ENCODE measurements at places on chromosomes 4 and X. TPM values are rescaled to one million over a fixed set of nuclear protein-coding genes. Genes with fewer than 3 reads are reported as not detected.

- no peak for DNase-seq
These were observed 106.3 kb downstream of the C4orf51 start for GRCh38 chr4:145786261-145786660.

GRCh38 chr4:102807345-102807744 lies 20.0 kb downstream of the UBE2D3 start:
- no peak for DNase-seq

- DNase-seq: no peak
These were observed 55.0 kb upstream of the PAK3 start for GRCh38 chrX:111041018-111041462.

The CYSLTR1 gene
- 2.1 TPM for polyA plus RNA-seq

DNA sequence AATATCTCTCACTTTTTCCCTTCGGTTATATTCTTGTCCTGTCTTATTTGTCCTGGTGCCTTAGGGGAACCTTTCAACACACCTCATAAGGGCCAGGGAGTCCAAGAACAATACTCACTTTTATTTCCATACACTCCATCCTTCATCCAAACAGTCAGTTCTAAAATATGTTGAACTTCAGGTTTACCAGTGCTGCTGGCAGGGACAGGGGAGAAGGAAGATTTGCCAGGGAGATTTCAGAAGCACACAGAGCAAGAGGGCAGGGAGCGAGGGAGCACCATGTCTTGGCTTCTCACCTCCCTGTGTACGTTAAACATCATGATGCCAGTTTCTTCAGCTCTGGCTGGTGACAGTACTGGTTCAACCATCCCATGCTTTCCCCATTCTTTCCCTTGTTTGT lies 631.1 kb upstream of the FAT1 start:
- no peak for DNase-seq

The FAM53A gene
- polyA plus RNA-seq: 1.4 TPM

- DNase-seq: no peak
These were observed 613.5 kb downstream of the PCDH18 start for GRCh38 chr4:136918772-136919171.

The ZFP92 gene
- polyA plus RNA-seq: 0.80 TPM

DNA sequence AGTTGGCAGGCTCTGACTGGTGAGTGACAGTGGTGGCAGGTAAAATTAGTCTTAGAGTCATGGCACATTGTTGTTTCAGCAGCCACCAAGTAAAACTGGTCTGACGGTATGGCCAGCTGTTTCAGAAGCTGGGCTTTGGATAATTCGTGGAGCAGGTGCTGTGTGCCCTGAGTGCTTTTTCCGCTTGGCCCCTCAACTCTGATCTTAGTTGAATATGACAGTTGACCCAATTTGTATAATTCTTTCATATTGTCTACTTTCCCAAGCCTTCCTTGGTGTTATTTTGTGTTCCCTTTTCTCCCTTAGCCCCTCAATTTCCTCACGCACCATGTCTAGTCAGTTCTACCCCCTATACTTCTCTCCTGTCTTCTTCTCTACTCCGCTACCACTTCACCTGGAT lies 32.0 kb downstream of the CDS1 start:
- no peak for DNase-seq

DNA sequence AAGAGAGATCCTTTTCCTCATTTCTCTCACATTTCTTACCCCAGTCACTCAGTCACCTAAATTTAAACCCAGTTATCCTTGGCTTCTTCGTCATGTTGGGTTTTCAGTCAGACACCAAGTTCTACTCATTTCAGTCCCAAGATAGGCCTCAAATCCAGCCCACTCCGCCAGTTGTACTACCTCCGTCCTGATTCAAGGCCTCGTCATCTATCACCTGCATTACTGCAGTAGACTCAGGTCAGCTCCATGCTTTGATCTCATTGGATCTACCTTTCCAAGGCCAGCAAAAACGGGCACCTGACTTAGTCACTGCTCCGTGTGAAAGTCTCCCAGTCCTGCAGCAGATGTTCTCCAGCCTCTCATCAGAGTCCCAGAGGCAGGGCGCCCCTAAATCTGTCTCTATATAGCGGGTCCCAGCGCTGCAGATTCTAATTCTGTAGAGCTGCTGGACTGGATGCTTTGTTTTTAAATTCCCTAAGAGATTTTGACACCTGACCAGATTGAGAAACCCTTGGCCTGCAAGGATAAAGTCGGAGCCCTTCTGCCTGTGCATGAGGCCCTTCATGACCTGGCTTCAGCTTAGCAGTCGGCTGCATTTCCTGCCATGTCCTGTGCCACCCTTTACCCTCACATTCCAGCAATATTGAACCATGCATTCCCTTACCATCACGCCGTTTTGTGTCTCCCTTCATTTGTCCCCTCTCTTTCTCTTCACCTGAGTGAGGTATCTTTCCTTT lies 53.7 kb downstream of the ZFX start:
- no peak for DNase-seq

The PCDH10 gene
- polyA plus RNA-seq: 7.4 TPM

DNA sequence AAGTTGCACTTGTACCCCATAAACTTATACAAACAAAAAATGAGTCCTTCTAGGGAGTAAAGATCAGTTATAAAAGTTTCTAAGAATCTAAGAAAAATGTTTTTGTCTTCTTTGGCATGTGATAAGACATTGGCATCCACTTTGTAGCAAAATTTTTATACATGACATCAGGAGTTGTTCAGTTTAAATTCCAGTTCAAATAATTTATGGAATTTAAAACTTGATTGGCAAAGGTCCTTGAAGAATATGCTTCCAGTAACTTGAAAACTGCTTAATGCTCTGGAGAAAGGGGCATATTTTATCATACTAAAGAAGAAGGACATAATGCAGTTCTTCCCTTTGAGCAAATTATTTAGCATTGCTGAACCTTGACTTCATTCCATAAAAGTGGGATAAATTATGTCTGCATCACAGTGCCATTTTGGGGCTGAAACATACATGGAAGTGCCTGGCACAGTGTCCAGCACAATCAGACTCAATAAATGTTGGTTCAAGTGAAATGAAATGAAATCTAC lies 163.3 kb upstream of the IL15 start:
- no peak for DNase-seq

The SCFD2 gene
- polyA plus RNA-seq: 13.9 TPM

GRCh38 chrX:65609237-65609636 lies 58.2 kb upstream of the MSN start:
- DNase-seq: no peak

The PRPS2 gene
- 92.7 TPM for polyA plus RNA-seq

DNA sequence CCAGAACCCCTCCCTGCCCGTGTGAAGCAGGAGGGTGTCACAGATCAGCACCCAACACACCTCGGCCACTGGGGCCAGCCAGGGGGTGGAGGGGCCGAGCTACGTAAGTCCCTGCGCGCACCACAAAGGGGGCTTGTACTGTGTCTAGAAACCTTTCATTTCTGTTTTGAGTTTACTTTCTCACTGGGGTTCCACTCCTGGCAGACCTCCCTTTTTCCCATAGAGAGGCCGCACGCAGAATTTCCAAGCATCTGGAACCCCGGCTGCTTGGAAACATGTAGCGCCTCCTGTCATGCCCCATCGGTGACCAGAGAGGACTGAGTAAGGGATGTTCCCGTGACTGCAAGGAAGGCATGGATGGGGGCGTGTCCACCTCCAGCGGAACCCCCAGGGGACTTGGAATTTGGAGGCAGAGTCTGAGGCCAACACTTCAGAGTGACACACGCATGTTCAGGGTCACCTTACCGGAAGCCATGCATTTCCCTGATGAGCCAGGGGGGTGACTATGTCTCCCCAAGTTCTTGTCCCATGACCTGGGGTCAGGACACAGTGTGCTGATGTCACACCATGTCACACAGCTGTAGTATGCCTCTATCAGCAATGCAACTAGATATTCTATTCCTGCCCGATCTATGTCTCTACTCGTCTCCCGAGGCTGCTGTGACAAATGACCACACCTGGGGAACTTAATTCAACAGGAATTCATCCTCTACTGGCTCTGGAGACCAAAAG lies 105.3 kb downstream of the DHRSX start:
- no peak for DNase-seq

- DNase-seq: peak; percentile 62
These were observed 16.3 kb downstream of the KLF8 start for GRCh38 chrX:56248492-56248891.

DNA sequence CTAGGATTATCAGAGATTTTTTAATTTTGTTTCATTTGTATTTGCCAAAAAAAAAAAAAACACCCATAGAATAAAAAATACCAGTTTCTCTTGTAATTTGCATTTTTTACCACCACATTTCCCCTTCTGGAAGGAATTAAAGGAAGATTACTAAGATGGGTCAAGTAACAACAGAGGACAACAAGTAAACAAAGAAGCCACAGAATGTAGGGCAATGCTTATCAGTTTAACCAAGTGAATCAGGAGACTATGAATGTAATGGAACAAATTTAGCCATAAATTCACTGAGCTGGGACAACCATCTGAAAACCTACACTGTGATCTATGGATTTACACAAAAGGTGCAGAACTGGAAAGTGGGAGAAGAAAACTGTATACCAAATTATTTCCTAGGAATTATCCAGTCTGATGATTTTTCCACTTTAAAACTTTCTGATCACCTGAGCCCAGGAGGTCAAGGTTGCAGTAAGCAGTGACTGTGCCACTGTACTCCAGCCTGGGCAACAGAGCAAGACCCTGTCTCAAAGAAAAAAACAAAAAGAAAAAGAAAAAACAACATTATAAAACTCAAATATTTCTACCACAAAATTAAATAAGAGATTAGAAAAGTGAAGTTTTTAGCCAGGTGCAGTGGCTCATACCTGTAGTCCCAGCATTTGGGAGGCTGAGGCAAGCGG lies 32.4 kb downstream of the LRBA start:
- DNase-seq: no peak

DNA sequence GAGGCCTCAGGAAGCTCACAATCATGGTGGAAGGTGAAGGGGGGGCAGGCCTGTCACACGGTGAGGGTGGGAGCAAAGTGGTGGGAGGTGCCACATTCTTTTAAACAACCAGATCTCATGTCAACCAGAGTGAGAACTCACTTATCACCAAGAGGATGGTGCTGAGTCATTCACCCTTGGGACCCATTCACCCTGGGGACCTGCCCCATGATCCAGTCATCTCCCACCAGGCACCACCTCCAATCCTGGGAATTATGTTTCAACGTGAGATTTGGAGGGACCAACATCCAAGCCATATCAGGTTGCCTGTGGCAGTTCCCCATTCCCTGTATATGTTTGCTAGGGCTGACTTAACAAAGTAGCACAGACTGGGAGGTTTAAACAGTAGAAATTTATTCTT lies 318.4 kb upstream of the CLNK start:
- DNase-seq: no peak

The H2AZ1 gene
- 446 TPM for polyA plus RNA-seq

The FAM184B gene
- polyA plus RNA-seq: 0.85 TPM

The PITX2 gene
- polyA plus RNA-seq: 3.8 TPM

The POF1B gene
- 0.91 TPM for polyA plus RNA-seq

DNA sequence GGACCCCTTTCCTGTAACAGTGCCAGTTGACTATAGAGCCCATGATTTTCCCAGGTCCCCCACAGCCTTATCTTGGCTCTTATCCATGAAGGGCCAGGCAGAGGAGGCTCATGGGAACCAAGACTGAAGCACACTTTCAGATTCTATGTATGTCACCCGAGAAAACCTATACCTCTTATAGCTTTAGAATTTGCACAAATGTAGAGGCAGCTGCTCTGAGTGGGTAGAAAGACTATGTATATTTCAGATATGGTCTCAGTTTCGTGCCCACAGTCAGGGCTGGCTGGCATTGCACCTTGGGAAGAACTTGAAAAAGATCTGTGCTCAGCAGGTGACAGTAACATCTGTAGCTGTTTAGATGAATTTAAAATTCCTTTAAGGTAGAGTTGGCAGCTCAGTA lies 8.3 kb upstream of the LNX1 start:
- DNase-seq: no peak

DNA sequence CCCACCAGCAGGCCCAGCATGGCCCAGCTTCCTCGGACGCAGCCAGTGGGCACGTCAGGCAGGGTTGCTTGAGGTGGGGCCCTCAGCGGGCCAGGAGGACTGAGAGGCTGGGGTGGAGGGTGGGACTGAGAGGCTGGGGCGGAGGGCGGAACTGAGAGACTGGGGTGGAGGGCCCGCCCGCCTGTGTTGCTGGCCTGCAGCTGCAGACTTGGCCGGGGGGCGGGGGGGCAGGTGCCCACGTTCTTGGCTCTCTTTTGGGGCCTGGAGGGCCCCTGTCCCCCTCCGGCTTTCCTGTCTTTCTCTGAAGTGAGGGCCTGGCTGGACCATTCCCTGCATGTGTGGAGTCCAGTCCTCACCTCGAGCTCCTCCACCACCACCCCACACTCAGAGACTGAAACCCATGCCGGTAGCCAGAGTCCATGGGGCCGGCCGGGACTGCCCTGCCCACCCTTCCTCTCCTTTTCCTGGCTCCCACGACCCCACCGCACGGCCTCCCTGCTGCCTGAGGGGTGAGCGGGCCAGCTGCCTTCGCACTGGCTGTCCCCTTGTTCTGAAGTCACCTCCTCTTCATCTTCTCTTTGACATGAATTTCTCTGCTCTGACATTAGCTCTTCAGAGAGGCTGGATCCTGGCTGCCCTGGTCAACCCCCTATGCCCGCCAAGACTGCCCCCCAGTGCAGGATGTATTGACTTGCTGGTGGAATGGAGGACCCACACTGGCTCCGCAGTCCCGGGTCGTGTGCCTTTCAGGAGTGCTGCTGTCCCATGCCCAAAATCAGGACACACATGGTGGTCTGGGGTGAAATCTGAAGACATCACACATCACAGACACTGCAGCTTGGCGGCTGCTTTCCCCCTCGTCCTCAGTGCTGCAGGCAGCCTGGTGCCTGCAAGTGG lies 10.1 kb upstream of the NKX1-1 start:
- DNase-seq: no peak

DNA sequence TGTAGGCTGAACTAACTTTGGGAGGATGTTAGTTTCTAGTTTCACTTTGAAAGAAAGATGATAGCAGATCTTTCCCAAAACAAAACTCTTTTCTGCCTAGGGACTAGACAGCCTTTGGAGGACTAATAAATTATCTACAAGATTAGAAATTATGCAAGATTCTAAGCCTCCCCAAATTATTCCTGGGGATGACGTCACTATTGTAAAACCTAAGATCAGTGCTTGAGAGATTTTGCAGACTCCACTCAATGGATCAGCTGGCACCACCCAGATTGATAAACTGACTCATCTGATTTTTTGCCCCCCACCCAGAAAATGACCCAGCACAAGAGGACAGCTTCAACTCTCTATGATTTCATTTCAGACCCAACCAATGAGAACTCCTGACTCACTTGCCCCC lies 1057.9 kb upstream of the DIAPH2 start:
- DNase-seq: no peak

GRCh38 chr4:72468904-72469502 lies 100.0 kb downstream of the ADAMTS3 start:
- peak; percentile 12 for DNase-seq

GRCh38 chrX:114841051-114841450 lies 176.4 kb downstream of the IL13RA2 start:
- DNase-seq: no peak

GRCh38 chrX:108412783-108413182 lies 25.4 kb downstream of the COL4A6 start:
- DNase-seq: no peak
